Stimulated activated CD4-positive, alpha-beta T cell treated with anti-CD3 and anti-CD28 coated beads, Interleukin-15, amount 100 ng/mL, for 1 hour (primary cell): ENCODE measurements at places on chromosomes 4 and X.

GRCh38 chr4:154738426-154738825 lies 5.4 kb upstream of the LRAT start:
- DNase-seq = no peak

- no peak for DNase-seq
Measured at GRCh38 chr4:10741961-10742699, 57.6 kb upstream of the CLNK start.

GRCh38 chr4:140091305-140091704 lies 62.7 kb downstream of the MAML3 start:
- DNase-seq = no peak

DNA sequence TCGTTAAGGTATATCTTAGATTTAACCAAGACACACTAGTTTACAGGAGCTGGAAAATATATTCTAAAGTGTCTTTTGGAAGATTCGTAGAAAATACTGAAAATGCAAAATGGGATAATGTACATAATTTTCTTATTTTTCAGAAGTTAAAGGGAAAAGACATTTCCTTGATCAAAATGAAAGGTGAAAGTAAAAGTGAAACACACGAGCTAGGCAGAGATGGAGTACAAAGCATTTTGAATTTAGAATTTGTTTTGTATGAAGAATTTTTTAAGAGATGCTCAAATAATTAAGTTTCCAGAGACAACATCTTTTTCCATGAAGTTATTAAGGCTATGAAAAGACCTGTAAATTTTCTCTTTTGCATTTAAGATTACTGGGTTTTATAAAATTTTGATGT lies 2192.6 kb upstream of the AGA start:
- DNase-seq = no peak

DNA sequence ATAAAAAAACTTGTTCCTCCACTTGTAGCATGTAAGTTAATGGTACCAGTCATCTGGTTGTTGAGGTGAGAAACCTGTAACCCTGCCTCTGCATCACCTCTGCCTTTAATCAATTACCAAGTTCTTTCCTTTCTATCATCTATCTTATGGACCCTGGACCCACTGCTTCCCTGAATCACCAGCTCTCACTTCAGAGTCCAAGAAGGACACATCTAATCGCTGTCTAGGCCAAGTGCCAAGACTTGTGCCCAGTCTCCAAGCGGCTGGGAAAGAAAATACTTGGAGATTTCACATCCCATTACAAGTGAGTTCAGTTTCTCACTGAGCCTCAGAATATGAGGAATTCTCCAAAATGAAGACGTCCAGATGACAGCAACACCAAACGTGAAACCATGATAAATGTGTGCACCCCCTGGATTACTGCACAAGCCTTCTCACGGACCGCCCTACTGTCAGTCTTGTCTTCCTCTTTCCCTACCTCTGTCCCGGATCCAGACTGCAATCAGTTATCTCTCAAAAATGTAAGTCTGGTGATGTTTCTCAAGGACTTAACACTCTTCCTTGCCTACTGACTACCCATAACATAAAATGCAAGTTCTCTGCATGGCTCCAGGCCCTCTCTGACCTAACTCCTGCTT lies 10.4 kb downstream of the PALLD start:
- no peak for DNase-seq

DNA sequence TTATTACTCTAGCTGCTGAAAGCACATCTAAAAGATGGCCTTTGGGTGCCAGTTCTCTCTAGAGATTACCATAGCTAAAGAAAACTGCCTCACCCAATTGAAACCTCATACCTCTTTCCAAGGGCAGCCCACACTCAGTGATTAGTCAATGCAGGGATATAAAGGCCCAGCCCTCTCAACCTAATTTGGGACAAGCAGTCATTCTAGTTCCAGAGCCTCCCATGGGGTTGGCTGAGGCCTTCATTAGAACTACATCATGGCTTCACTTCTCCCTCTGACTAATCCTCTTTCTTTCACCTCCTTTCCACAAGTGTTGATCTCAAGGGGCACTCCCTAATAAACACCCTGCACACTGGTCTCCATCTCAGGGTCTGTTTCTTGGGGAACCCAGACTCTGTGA lies 38.5 kb upstream of the C1GALT1C1 start:
- DNase-seq = no peak

- DNase-seq = no peak
Measured at GRCh38 chr4:84325625-84326024, 173.5 kb downstream of the NKX6-1 start.

GRCh38 chr4:73922766-73923630 lies 53.8 kb downstream of the CXCL1 start:
- DNase-seq = no peak

GRCh38 chr4:67198727-67199126 lies 346.6 kb downstream of the CENPC start:
- no peak for DNase-seq

DNA sequence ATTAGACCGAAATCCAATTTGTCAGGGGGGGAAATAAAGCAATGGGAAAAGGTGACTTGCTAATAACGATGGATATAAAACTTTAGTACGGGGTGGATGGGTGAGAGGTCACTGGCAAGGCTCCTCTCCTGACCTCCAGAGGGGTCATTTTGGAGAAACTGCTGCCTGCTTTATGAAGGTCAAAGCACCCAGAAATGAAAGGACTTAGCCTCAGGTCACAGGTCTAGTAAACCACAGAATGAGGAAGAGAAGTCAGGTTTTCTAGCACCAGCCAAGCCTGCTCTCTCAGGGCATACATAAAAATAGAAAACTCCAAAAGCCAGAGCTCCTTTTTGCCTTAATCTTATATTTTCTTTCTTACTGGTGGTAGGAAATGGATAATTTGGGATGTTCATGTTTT lies 134.2 kb downstream of the SHROOM3 start:
- no peak for DNase-seq

- no peak for DNase-seq
Measured at GRCh38 chr4:85474818-85475630, at the start of gene ARHGAP24. Gene ARHGAP24 (plus strand): TSS chr4:85475150.

DNA sequence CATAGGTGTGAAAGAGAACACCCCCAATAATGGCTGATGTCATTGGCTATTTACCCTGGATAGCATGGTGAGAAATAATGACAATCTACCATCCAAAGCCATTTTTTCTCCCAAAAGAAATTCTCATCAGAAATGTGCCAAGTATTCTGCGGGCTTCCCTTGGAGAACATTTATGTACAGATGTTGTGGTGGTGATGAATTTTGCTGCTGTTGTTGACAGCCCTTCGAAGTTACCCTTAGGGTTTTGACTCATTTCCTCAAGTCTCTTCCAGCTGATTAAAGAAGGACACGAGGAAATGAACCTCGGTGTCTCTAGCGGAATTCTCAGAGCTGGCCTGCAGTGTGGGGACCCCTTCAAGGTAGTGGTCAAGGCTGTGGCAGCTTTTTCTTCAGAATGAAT lies 3.4 kb downstream of the KIT start:
- DNase-seq = no peak

DNA sequence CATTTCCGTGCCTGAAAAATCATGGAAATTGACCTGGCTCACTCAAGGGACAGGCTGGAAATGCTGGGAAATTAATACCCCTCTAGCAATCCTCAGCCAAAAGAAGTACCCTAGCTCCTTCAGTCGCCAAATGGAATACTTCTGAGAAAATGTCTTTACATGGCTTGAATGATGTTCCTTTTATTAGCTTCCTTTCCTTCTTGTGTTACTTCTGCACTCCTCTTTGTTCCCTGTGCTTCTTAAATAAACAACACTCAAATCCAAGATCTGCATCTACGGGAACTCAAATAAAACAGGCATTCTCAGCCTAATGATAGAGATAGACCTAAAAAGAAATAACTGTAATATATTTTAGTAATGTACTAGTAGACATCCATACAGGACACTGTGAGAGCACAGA lies 36.1 kb downstream of the SPARCL1 start:
- DNase-seq = no peak

GRCh38 chrX:39654183-39654925 lies 443.4 kb downstream of the BCOR start:
- no peak for DNase-seq

- no peak for DNase-seq
Measured at GRCh38 chrX:41802958-41803357, 79.0 kb downstream of the GPR82 start.

GRCh38 chr4:57153207-57153606 lies 43.0 kb upstream of the IGFBP7 start:
- no peak for DNase-seq

GRCh38 chr4:38411092-38411491 lies 252.9 kb upstream of the KLF3 start:
- no peak for DNase-seq
